Activated naive CD8-positive, alpha-beta T cell treated with anti-CD3 and anti-CD28 coated beads for 36 hours (primary cell): ENCODE measurements at places on chromosomes 6 and 20. TPM values are rescaled to one million over a fixed set of nuclear protein-coding genes. Genes with fewer than 3 reads are reported as not detected.
A peak's percentile ranks its signal among the peaks of the same experiment; 100 is the strongest.

CLPSL1 gene
- total RNA-seq = not detected

DNA sequence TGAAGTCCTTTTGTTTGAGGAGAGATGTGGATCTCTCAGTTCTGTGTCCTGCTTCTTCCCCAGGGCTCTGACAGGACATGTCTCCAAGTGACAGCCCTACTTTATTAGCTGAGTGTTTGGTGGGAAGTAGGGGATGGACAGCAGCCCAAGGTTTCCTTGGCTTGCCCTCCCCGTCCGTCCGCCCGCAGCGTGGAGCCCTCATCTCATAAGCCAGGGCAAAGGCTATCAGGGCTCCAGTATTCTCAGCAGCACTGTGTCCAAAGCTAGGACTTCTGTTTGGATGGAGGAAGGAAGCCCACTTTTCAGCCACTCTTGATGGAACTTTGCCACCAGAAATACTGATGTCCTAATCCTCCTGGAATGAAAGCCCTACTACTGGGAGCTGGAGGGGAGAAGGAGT is 13.6 kb downstream of the CDC5L start:
- peaks cover 60% of the 10 kb centered on the region for H3K36me3 ChIP-seq
- H3K4me1 ChIP-seq = peaks cover 19% of the 10 kb centered on the region

GRCh38 chr6:128690063-128690462 is 169.7 kb upstream of the PTPRK start:
- no peak overlapping the region for H3K4me3 ChIP-seq
- H3K27me3 ChIP-seq = peaks cover 42% of the 10 kb centered on the region
- H3K4me1 ChIP-seq = peaks cover 5% of the 10 kb centered on the region
- DNase-seq = no peak
- H3K27ac ChIP-seq = no peak overlapping the region

GRCh38 chr6:5679691-5680090 is 327.0 kb downstream of the NRN1 start:
- no peak overlapping the region for H3K4me3 ChIP-seq
- peak overlapping the region; percentile 66 for H3K27ac ChIP-seq
- H3K27me3 ChIP-seq = no peaks in the 10 kb centered on the region
- peaks cover 16% of the 10 kb centered on the region for H3K36me3 ChIP-seq
- peaks cover 31% of the 10 kb centered on the region for H3K4me1 ChIP-seq

- no peak overlapping the region for H3K27ac ChIP-seq
- H3K4me3 ChIP-seq = no peak overlapping the region
- DNase-seq = no peak
- peaks cover 2% of the 10 kb centered on the region for H3K4me1 ChIP-seq
- peaks cover 2% of the 10 kb centered on the region for H3K27me3 ChIP-seq
Observed at GRCh38 chr6:52647199-52647598, 23.7 kb upstream of the TMEM14A start.

DNA sequence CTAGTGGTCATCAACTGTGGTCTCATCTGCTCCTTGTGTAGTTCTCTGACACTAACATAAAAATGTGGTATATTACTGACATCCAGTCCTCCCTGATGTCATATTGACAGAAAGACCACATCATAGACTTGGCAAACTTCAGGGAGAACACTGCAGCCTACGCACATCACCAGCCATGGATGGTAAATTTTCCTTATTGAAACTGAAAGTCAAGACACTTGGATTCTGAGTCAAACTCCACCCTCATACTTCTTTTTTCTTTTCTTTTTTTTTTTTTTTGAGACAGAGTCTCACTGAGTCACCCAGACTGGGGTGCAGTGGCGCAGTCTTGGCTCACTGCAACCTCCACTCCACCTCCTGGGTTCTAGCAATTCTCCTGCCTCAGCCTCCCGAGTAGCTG is 25.4 kb downstream of the NDRG3 start:
- DNase-seq = peak; percentile 26
- H3K36me3 ChIP-seq = peaks cover 7% of the 10 kb centered on the region
- no peak overlapping the region for H3K27ac ChIP-seq
- peaks cover 9% of the 10 kb centered on the region for H3K4me1 ChIP-seq

DNA sequence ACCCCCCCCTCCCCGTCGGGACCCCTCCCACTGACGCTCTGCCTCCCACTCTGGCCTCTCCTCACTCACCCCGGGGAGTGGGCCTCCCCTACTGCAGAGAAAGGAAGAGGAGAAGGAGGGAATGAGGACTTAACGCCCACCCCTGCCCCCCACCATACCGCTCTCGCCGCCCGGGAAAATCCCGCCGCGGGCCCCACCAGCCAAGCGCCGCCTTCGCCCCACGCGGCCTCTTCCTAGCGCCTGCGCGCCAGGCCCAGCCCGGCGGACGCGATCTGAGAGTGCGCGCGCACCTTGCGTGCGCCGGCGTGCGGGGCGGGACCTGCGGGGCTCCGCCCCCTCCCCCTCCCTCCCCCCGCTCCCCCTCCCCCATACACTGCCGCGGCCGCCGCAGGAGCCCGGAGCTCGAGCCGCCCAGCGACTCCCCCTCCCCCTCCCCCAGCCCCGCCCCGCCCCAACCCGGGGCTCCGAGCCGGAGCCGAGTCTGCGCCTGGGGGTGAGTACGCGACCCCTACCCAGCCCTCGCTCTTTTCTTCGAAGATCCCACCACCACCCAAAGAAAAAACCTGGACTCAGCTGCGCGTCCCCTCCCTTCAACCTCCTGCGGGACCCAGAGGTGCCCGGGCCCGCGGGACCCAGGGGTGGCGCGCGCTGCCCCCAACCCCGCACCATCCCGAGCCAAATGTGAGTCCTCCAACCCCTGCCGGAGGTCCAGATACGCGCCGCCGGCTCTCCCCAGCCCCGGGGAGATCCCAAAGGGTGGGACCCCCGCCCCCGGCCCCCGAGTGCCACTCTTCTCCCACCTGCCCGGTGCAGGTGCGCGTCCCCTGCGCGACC is at the start of the genes MRPL14 and TMEM63B:
TSS of gene MRPL14 (minus strand) at position 267 of the 834 bp plus-strand sequence. CDS start 10,841 bp downstream, outside the sequence.
TSS of gene TMEM63B (plus strand) at position 369 of the 834 bp plus-strand sequence. CDS start 7,031 bp downstream, outside the sequence.
- peak within 1 kb of the TSS; percentile 96 for H3K27ac ChIP-seq
- H3K4me3 ChIP-seq = peak within 1 kb of the TSS; percentile 83
- peaks cover 21% of the 10 kb centered on the region for H3K36me3 ChIP-seq
- peaks cover 45% of the 10 kb centered on the region for H3K4me1 ChIP-seq
- no peaks in the 10 kb centered on the region for H3K27me3 ChIP-seq
- peak; percentile 95 for DNase-seq
